ENCODE measurements at places on chromosomes 5 and 9.

- DNase-seq = no peak
Observed at GRCh38 chr5:77425998-77426659, 66.0 kb downstream of the WDR41 start.

- no peak for DNase-seq
Observed at GRCh38 chr5:172454358-172455086, at the start of gene SH3PXD2B. Gene SH3PXD2B (minus strand): TSS chr5:172454525. CDS start chr5:172454352, 173 bp downstream.

- no peak for DNase-seq
Observed at GRCh38 chr5:157076558-157076957, 17.6 kb upstream of the HAVCR1 start.

GRCh38 chr5:109580225-109580624 is 109.5 kb upstream of the MAN2A1 start:
- no peak for DNase-seq

- DNase-seq = no peak
Observed at GRCh38 chr5:151906246-151906645, 18.4 kb downstream of the GLRA1 start.

- DNase-seq = no peak
Observed at GRCh38 chr5:168137265-168137664, 154.2 kb upstream of the WWC1 start.

DNA sequence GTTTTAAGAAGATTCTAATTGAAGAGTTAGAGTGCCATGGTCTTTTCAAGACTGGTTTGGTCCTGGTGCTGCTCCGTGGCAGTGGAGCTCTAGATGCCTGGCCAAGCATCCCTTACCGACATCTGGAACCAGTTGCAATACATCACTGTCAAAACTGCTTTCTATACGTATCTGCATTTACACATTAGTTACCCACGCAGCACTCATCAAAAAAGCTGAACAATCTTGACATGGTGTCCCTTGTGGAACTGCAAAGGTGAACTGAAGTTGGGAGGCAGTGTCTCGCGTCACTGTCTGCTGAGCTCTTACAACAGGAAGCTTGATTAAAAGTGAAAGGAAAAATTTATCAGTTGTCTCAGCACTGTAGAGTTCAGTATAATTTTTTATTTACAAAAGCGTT is 82.6 kb downstream of the PBX3 start:
- DNase-seq = peak; percentile 40

GRCh38 chr5:140049205-140049604 is 6.1 kb upstream of the NRG2 start:
- DNase-seq = no peak

DNA sequence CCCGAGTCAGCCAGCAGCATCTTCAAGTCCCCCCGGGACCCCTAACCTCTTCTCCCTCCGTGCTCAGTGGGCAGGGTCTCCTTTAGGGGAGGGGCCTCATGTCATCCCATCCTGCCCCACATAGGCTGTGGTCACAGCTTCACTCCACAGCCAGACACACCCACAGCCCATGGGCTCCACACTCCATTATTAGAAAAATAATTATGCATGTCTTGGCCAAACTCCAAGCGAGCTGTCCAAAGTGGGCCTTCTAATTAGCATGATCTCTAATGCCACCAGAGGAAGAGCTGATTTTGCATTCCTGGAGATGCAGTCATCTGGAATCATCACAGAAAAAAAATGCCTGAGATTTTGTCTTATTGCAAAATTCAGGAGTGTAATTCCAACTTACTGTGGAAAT is 418.2 kb downstream of the IRX2 start:
- DNase-seq = no peak

GRCh38 chr5:103177543-103177942 is 57.4 kb downstream of the PPIP5K2 start:
- DNase-seq = no peak

- DNase-seq = no peak
Observed at GRCh38 chr5:37834542-37835379, 5.1 kb downstream of the GDNF start.

DNA sequence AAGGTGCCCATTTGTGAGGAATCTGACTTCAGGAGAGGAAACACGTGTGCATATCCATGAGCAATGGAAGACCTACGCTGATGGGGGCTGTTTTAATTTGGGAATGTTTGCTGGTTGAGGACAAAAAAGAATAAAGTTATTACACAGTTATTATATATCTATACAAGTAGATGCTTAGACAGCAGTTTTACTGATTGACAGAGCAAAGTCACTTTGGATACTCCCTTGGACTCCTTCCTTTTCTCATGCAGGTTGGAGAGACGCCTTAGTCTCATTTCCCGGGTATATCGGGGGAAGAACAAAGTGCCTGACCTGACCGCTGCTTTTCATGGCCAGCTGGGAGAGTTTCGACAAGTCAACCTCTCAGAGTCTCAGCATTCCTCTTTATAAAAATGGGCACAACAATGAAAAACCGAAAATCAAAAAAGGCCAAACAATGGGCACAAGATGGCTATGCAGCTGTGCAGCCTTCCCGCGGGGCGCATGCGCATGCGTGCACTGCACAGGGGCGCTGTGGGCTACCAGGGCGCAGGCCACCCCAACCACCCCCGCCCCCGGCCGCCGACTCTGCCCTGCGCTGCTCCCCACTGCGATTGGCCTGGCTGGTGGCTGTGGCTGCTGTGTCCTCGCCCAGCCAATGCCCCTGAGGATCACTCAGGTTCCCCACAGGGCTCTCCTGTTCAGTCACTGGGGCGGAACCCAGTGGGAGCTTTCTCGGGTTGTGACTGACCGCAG is 18.1 kb downstream of the NFIL3 start:
- no peak for DNase-seq

- no peak for DNase-seq
Observed at GRCh38 chr5:180600554-180601041, 9.3 kb upstream of the SCGB3A1 start.

DNA sequence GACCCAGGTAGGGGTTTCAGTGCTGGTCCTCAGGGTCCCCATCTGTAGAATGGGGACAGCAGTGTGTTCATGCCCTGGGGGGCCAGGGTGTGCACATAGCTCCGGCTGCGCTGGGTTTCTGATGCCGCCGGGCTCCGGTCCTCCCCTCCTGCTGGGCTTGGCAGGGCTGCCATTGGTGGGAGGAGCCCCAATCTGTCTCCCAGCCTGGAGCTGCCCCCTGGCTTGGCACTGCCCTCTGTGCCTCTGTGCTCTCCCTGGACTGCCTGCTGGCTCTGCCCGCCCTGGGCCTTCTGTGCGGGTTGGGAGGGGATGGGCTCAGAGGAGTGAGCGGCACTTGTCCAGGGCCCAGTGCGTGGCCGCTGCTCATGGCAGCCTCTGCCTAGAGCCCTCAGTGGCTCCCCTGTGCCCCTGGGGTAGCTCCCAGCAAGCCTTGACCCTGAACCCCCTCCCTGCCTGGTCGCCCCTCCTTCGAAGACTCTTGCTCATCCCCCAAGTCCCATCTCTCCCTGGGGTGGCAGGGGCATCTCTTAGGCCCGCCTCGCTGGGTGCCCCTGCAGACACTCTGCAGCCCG is 35.7 kb downstream of the RXRA start:
- no peak for DNase-seq

DNA sequence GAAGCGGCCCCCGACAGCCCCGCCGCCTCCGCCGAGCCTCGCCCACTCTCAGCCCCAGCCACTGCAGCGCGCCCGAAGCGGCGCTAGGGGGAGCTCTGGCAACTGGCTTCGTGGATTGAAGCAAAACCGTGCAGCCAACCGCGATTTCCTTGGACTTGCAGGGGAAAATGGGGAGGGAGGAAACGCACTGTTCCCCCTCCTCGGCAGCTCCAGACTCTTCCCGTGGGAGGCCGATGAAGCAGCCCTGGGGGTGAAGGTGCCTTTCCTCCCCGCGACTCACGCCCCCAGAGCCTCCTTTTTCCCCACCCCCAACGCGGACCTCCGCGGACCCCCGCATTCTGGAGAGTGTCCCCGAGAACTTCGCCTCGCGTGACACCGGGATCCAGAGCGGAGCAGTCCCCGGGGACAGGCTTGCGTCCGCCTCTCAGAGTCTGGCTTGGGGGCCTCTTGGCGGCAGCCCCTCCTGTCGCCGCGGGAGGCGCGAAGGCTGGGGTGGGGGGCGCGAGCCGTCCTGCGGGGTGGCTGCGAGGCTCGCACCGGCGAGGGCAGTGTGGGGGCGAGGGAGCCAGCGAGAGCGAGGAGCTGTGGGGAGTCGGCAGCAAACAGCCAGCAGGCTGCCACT is 3.8 kb downstream of the IER5L start:
- peak; percentile 70 for DNase-seq

DNA sequence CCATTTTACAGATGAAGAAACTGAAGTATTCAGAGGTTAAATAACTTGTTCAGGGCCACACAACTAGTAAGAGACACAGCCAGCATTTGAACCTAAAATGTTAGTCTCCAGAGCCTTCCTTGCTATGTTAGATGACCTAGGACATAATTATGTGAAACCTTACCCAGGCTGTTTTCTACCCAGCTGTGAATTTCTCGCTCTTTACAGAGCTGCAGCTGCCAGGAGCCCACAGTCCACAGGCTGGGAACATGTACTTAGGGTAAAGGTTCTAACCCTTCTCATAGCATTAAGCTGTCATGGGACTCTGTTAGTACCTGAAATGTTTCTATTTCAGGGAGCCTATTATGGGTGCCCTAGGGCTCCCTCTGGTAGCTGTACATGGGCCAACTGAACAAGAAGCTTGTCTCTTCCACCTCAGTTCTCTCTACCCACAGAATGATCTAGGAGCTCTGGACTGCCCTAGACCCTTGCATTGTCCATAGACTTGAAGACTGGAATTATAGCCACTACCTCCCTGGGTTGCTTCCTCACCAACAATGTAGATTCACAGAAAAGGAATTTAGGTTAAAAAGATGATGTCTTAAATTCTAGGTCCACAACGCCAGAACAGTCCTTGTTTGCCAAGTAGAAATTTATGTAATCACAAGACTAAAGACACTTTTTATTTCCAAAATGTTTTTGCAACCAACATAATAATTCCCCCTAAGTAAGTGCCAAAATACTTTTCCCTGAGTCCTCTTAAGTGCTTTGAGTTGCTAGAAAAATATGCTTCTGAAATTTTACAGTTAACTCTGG is 262.9 kb downstream of the PIK3R1 start:
- DNase-seq = no peak

GRCh38 chr9:26329974-26330373 is 562.6 kb downstream of the CAAP1 start:
- no peak for DNase-seq
